GM13976 (cell line): ENCODE measurements at places on chromosomes 5 and 9.

DNA sequence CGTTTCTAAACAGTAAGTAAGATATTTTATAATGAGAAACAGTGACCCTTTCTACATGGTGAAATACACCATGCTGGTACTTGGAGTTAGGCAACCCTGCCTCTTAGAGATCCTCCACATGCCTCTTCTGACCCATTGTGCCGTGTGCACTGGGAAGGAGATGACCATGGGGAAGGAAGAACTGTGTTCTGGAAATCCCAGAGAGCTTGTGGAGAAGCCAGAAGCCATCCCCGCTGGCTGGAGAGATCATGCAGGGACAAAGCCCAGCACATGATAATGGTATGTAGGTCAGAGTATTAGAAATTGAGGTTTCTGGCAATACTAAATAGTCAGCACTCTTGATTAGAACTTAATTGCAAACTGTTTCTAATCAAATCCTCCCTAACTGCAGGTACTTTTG lies 307.3 kb downstream of the FBXL7 start:
- DNase-seq = no peak

- DNase-seq = no peak
Observed at GRCh38 chr5:177356746-177357145, 978 bp upstream of the RGS14 start.

DNA sequence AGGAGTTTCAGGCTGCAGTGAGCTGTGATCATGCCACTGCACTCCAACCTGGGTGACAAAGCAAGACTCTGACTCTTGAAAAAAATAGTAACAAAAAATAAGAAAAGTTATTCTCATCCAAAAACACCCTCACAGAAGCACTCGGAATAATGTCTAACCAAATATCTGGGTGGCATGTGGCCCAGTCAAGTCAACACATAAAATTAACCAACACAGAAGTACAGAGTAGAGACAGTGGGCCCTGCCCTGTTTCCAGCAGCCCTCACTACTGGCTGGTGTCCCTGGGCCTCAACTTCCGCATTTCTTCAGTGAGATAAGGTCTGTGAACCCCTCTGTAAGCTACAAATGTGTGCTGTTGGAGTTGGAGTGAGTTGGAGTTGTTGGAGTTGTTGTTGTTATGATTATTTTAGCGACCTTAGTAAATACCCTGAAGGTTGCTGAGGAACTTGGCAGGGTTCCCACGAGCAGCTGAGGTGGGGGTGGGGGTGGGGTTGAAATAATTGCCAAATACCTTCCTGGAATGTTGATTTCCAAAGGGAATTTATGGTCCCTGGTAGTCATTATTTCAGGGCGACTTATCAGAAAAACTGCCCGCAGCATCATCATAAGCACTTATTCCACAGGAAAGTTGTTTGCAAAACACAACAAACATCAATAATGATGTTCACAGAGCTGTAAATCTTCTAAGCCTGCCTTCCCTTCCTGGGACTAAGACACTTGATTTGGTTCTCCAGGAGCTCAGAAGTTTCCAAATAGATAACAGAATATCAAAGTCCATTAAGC lies 30.2 kb downstream of the C5orf15 start:
- no peak for DNase-seq

GRCh38 chr9:130570208-130570607 lies 9.2 kb upstream of the FUBP3 start:
- DNase-seq = no peak

- no peak for DNase-seq
Observed at GRCh38 chr5:100775533-100775855, 127.6 kb downstream of the ST8SIA4 start.

DNA sequence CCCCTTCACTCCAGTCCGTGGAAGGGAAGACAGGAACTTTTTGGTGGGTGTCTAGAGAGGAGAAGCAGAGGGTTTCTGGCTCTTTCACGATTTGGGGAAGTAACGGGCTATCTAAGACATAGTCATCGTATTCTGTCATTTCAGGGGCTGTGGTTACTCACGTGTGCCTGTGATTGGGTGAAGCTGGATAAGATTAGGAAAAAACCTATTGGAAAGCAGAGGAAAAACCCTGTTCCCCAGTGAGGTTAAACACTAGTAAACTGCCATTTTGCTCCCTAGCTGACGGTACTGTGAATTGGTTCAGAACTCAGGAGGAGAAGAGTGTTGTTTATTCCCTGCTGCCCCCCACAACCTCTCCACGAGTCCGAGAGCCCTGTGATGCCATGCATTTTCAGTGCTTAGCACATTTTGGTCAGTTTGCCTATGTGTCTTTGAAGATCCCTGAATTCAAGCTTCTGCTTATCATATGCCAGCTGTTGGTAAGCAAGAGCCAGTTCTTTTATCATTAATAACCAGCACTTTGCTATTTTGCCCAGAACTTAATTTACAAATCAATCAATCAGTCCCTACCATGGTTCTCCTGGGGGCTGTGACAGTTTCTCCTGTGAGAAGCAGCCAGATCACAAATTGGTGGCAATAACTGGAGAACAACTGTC lies 45.1 kb upstream of the ROR2 start:
- no peak for DNase-seq

DNA sequence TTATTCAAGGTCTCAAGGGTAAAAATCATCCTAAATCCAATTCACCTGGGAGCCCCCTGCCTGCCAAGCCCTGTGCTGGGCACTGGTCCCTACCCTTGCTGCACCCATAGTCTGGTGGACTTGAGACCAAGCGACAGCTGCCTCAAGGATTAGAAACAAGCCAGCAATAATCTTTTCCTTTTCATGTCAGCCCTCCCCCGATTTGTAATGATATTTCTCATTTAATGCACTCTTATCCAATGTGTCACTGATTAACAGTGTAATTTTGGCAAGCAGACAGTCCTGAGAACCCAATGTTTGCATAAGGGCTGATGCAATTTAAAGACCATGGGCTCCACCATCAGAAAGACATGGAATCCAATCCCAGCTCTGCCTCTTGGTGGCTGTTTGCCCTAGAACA lies 108.9 kb downstream of the ACTL7B start:
- DNase-seq = no peak

DNA sequence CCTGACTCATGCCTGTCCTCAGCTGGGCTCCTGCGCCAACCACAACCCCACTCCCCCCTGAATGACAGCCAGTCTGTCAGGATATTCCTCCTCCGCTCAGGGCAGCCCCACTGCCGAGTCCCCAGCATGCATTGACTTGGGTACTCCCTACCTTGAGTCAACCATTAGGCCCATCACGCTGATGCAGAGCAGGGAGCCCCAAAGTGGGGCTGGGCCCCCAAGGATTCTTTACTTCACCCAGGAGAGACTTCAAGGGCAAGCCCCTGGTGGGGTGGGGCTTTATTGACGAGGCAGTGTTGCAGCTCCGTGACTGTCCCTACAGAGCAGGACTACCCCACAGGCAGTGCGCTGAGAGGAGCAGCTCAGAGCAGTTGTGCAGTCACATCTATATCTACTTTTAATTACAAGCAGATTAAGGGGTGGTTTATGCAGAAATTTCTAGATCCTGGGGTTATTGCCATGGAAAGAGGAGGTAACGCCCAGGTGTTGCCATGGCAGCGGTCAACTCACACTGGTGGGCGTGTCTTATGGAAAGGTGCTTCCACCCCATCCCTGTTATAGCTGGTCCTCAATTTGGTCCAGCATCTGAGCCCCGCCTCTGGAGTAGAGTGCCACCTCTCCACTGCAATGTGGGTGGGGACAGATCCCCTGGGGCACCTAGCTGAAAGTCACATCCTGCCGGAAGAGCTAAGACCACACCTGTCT lies 32.1 kb upstream of the FCN1 start:
- no peak for DNase-seq

DNA sequence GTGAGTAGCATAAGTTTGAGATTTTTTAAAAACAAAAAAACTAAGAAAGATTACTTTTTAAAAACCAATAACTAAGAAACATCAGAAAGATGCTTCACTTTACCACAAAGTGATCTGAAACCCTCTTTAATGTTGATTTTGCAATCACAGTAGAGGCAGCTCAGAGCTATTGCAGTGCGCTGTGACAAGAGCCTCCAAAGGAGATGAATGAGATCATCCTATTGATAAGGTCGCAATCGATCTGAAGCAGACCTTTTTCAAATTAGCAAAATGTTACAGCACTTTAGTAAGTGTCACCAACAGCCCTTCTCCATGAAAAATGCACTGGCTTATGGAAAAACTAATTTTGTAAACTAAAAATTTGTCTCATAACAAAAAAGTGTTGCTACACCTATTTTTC lies 284.6 kb upstream of the EFNA5 start:
- DNase-seq = no peak

- no peak for DNase-seq
Observed at GRCh38 chr9:112341730-112342129, 8.3 kb upstream of the PTBP3 start.

DNA sequence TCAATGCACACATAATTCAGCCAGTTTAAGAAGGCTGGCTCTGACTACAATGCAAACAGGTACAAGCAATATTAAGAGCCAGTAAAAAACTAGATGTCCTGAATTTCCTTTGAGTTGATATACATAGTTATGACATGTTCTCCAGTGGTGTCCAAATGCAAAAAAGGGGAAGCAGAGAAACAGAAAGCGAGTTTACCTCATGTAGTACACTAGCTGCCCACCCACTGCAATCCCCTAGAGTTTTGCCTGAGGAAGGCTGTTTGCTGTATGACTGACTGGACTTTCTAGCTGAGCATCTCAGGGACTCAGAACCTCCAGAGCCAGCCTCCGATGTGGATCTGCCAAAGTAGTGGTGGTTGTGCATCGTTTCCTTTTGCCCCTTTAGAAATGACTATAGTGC lies 44.8 kb upstream of the SLC1A3 start:
- DNase-seq = no peak

GRCh38 chr9:88197016-88197415 lies 58.7 kb upstream of the SPATA31C2 start:
- no peak for DNase-seq

GRCh38 chr5:67243349-67243748 lies 46.8 kb upstream of the CD180 start:
- DNase-seq = no peak

- no peak for DNase-seq
Observed at GRCh38 chr5:56116599-56117141, 116.5 kb downstream of the ANKRD55 start.

GRCh38 chr9:35646153-35646532 lies 4.6 kb downstream of the SIT1 start:
- DNase-seq = no peak

- DNase-seq = peak; percentile 56
Observed at GRCh38 chr9:37464426-37465248, 613 bp downstream of the ZBTB5 start.

DNA sequence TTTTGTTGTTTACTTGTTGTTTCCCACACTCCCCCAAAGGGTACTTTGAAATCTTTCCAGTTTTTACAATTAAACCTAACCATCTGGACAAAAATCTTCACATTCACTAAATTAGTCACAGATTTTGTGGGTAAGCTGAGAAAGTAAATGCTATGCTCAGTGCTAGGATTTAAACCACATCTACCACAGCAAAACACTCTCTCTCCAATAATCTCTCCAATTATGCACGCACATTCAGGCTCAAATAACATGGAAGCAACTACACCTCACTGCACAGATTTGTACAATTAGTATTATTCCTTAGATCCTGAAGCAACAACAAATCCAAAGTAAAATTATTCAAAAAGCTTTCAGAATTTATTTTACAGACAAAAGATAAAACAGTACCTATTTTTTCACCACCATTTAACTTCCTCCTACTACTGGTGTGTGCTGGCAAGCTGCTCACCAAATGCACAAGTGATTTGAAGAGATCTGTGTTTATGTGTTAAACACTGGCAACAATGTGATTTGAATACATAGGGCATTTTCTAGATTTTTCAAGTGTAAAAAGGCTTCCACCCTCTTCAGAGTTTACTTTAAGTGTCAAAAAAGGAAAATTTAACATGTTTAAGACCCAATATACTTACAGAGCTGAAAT lies 16.6 kb downstream of the ZNF608 start:
- no peak for DNase-seq

DNA sequence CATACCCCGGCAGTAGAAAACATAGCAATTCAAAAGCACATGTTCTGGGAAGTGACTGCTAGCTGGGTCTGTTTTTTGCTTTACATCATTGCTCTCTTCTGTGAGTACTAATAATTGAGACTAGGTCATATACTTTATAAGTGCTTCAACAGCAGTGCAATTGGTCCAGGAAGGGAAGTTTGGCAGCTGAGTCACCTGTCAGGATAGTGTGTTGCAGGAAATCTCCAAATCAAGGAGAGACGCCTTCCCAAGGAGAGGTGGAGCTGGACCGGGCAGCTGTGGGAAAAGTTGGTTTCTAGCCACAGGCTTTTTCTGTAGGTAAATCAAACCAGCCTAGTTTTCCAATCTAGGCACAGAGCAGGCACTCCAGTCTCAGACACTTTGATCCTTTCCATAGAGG lies 330.1 kb downstream of the ENC1 start:
- DNase-seq = no peak

DNA sequence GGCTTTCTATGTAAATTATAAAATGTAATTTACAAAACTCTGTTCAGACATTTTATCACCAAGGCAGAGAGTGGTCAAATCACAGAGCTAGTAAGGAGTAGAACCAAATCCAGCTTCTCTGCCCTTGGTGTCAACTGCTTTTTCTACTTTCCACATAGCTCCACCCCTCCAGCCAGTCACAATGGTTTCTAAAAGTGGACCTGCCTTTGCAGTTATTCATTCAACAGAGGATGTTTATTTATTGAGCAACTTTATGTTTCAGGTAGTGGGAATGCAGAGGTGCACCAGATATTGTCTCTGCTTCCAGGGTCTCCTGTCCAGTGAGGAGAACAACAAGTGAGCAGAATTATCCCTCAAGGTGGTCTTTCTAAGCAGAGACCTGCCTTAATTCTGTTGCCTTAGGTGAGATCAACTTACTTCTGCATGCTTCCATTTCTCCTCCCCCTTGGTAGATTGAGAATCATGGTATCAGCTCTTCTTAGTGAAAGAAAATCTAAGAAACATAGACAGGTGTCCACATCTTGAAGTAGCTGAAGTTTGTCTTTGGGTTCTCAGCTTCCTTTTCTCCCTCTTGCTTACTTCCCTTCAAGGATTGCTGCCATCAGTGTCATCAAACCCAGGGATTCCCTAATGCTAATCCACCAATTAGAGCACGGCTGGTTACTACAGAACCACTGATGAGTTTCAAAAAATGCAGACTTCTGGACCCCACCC lies 17.2 kb upstream of the PDCD1LG2 start:
- DNase-seq = no peak
